NCI-H1048 (cell line): ENCODE measurements at places on chromosomes 4 and X.

DNA sequence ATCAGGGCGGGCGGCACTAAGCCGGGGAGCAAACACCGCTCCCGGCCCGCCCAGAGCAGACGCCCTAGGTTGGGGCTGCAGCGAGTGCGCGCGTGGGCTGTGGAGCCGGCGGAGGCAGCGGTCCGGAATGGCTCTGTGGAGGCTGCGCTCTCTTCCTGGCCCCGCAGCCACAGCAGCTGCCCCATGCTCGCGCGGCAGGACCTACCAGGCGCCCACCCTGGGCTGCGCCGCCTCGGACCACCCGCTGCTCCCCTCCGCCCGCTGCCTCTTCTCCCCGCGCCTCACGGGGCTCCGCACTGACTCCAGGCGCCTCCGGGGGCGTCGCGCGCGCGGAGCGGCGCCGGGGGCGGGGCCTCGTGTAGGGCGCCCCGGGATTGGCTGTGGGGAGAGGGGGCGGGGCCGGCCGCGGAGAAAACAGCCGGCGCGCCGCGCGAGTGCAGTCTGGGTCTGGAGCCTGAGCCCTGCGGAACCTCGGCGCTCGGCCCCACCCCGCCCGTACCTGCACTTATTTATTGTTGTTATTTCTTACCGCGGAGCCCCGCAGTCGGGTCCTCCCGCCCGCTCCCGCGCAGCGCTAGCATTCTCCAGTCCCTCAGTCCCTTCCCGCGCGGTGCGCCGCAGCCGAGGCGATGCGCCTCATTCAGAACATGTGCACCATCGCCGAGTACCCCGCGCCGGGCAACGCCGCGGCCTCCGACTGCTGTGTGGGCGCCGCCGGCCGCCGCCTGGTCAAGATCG lies at the start of gene RASL11B:
RASL11B (plus strand) TSS at position 439 of the 738 bp plus-strand sequence; CDS start at position 630, 191 bp downstream.
- DNase-seq: peak; percentile 70

GRCh38 chr4:14701896-14702295 lies 300.4 kb upstream of the CPEB2 start:
- no peak for DNase-seq

- no peak for DNase-seq
These were observed 64.7 kb downstream of the IL13RA2 start for GRCh38 chrX:114952696-114953095.

DNA sequence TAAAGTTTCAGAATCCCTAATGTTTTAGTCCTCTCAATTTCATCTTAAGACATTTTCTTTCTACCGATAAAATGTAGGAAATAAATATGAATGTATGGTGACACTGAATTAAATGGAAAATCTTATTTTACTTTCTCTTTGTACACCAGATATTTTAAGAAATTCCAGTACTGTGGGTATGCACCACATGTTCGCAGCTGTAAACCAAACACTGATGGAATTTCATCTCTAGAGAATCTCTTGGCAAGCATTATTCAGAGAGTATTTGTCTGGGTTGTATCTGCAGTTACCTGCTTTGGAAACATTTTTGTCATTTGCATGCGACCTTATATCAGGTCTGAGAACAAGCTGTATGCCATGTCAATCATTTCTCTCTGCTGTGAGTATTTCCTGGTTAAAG lies 26.9 kb downstream of the C4orf46 start:
- DNase-seq: no peak

DNA sequence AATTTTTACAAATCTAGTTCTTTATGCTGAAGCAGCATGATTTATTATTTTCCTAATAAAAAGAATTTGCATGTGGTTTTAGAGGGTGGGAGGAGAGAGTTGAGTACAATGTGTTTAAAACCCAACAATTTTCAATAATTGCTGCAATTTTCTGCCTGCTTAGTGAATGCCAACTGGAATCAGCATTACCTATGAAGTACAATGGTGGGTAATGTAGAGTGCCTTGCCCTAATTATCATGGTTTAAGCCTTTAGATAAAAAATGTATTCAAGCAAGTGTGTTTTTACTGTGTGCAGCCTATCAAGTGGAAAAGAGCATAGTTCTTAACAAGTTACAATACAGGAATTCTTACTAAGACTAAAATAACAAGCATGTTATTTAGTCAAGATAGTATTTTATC lies 77.9 kb upstream of the ANKRD50 start:
- DNase-seq: peak; percentile 64

GRCh38 chrX:85992811-85993229 lies 54.5 kb downstream of the CHM start:
- DNase-seq: no peak

- DNase-seq: no peak
These were observed 65.9 kb downstream of the FAT1 start for GRCh38 chr4:186657764-186658163.
